ENCODE measurements at places on chromosomes 16 and 17.

DNA sequence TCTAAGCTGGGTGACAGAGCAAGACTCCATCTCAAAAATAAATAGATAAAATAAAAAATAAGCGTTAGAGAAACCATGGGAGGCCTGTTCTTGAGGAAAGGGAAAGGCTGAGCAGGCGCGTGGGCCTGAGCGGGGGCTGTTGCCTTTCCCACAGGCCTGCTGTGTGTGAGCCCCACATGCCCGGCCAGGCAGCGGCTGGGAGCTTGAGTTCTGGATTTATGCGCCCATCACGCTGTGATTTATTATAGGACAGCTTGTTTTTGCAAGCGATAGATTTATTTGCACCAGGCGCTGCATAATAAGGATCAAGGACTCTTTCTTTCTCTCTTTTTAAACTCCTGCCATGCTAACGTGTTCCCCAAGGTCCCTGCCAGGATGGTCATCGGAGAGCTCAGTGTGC is 14.8 kb upstream of the WFDC1 start:
- no peak for DNase-seq

- no peak for DNase-seq
Observed at GRCh38 chr16:70686376-70687101, 686 bp upstream of the MTSS2 start.

GRCh38 chr17:36545077-36545464 is 352 bp downstream of the GGNBP2 start:
- peak; percentile 65 for DNase-seq

DNA sequence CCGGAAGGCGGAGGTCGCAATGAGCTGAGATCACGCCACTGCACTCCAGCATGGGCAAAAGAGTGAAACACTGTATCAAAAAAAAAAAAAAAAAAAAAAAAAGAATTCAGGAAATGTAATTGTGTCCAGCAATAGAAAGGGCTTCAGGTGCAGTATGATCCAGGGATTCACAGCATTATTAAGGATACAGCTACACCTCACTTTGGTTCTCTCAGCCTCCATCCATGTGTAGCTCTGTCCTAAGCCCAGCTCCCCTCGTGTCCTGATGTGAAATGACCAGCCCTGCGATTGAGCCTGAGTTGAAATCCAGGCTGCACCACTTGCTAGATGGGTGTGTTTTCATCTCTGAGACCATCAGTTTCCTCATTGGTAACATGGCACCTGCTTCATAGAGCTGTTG is 3.0 kb downstream of the SLC5A10 start:
- DNase-seq = no peak

- DNase-seq = no peak
Observed at GRCh38 chr17:72370819-72371218, 250.0 kb downstream of the SOX9 start.

GRCh38 chr17:64340557-64340956 is 50.1 kb downstream of the PECAM1 start:
- DNase-seq = no peak

DNA sequence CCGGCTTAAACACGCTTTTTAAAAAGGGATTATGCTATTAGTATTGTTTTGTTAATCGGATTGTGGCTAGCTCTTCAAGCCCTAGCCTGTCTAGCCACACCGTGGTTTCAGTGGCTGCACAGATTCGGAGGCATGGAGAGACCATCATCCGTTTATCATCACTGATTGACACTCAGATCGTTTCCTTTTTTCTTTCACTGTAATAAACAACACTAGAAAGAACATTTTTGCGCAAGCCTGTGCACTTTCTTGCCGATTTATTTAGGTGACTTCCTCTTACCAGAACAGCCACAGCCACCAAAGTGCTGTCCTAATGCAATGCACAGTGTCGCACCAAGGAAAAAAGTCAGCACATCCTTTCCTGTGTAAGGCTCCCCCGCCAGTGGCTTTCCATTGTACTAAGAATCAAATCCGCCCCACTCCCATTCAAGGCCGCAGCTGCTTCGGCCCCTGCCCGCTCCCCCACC is 78.2 kb downstream of the CRISPLD2 start:
- DNase-seq = no peak

GRCh38 chr17:41534899-41535546 is 6.9 kb upstream of the KRT19 start:
- no peak for DNase-seq

DNA sequence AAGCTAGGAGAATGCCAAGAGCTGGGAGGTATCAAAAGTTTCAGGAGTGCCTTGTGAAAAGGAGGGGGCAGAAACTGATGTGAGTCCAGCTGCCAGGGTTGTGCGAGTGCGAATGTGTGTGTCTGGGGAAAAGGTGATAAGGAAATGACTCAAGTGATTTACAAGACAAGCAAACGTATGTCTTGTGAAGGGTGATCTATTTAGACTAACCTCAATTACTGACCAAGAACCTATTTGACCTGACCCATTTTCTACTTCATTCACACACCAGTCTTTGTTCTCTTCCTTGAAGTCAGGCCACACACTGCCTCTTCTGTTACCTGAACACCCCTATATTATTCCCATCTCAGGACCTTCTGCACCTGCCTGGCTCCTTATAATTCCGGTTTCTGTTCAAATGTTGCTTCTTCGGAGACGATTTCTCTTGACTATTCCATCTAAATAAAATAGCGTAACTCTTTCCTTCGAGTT is 1.0 kb downstream of the GDE1 start:
- DNase-seq = no peak

- DNase-seq = no peak
Observed at GRCh38 chr17:47707056-47707804, 13.3 kb downstream of the TBKBP1 start.

GRCh38 chr16:20614186-20615141 is 38.3 kb upstream of the ACSM2B start:
- DNase-seq = no peak

DNA sequence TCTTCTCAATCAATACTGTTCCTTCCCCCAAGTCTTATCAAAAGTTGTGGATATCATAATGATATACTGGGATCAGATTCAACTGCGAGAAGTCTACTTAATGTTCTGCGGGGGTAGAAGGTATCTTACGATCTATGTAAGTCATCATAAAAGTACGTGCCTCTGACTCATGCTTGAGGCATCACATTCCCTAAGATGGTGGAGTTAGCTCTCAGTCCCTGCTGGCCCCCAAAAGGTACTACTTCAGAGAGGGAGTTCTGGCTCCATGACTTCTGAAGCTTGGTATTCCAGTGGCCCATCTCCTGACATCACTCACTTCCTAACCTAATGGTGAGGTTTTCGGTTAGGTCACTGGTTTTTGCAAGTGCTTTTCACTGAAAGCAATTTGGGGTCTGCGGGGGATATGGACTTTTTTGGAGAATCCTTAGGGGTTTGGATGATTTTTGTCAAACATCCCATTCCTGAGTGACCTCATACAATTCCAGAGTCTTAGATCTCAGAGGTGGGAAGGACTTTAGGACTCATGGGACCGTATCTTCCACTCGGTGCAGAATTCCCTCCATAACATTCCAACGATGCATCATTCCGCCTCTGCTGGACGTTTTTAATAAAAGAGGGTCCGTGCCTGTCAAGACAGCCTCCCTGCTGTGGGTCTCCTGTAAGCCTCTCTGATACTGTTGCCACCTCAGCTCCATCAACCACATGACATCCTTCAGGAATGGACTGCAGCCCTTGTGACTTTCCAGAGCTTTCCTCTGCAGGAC is 74.3 kb downstream of the DYNLRB2 start:
- DNase-seq = no peak

DNA sequence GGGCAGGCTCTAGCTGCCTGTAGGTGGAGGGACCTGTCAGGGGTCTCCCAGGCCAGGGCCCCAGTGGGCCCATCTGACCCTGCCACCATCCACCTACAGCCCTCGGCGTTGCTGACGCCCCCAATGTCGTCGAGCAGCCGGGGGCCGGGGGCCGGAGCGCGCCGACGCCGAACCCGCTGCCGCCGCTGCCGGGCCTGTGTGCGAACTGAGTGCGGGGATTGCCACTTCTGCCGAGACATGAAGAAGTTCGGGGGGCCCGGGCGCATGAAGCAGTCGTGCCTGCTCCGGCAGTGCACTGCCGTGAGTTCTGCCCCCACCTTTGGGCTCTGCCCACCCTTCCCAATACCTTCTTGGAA is 2.2 kb downstream of the FBXL19 start:
- DNase-seq = no peak

DNA sequence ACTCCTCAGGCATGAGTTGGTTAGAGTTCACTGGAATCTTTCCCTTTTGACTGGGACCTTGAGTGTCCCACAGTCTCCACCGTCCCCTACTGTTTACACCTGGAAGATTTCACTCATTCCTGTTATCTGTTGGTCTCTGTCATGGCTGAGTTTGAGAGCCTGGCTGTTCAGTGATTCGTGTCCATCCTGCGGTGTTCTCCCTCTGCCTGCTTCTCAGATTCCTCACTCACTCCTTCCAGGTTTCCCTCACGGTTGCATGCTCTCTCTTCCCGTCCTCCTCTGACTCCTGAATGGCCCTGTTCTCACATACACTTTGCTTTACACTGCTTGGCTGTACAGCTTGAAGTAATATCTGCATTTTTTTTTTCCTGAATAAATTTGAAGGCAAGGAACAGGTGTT is 24.5 kb downstream of the OR1D5 start:
- DNase-seq = no peak

GRCh38 chr16:84633622-84634021 is 14.7 kb upstream of the KLHL36 start:
- DNase-seq = no peak

- DNase-seq = no peak
Observed at GRCh38 chr16:71911121-71911520, 15.8 kb downstream of the IST1 start.

DNA sequence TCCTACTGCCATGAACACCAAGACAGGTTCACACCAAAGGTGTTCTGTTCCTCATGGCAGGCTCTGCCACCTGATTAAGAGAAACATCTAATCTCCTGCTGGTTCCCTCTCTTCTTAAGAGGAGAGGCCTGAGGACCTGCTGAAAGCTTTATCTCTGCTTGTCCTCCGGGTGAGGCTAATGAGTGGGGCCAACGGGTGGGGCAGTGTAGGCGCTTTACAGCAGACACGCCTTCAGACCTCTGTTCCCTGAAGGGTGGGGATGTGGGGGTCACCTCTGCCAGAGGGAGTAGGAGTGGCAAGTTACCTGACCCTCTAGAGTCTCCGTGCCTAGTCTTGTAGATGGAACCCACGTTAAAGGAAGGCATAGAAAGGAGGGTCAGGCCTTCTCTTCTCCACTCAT is 4.2 kb upstream of the MRM1 start:
- no peak for DNase-seq

GRCh38 chr16:86984991-86985647 is 332.1 kb downstream of the C16orf95 start:
- no peak for DNase-seq

GRCh38 chr16:11619327-11619851 is 32.7 kb upstream of the LITAF start:
- no peak for DNase-seq

DNA sequence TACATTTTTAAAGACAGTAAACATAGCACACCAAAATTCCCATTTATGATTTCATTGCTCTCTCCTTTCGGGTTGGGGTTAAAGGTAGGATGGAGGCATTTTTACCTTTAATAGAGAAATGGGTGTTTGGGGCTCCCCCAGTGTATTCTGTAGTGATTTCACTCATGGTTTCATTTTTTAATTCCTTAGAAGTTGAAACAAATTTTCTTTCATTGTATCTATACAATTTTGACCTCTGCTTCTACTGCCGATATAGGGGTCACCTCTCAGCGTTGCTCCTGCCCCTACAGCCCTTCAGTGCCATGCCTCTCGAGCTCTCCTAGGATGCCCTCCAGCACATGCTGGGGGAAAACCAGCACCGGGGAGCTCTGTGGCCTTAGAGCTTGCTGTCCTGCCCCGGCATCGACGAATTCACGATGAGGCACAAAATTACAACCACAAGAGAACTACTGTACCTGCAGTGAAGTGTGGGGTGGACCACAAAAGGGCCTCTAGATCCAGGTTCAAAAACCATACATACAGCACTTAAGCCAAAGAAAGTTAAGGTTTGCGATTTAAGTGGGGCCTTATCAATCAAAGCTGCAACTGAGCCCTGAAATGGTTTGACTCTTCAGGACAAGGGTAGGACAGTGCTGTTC is 39.3 kb downstream of the LITAFD start:
- DNase-seq = no peak

- no peak for DNase-seq
Observed at GRCh38 chr16:2062801-2063200, 15.0 kb downstream of the TSC2 start.

- no peak for DNase-seq
Observed at GRCh38 chr16:87963400-87963799, 12.2 kb downstream of the BANP start.

GRCh38 chr17:6110592-6110991 is 40.4 kb downstream of the WSCD1 start:
- no peak for DNase-seq

- no peak for DNase-seq
Observed at GRCh38 chr17:40340327-40340726, 24.2 kb downstream of the GJD3 start.

- DNase-seq = no peak
Observed at GRCh38 chr16:81620029-81620428, 159.1 kb upstream of the PLCG2 start.

- no peak for DNase-seq
Observed at GRCh38 chr17:29347831-29348629, 42.1 kb upstream of the TAOK1 start.
